Fibroblast of skin of right quadriceps (primary cell): ENCODE measurements at places on chromosomes 4 and X.

DNA sequence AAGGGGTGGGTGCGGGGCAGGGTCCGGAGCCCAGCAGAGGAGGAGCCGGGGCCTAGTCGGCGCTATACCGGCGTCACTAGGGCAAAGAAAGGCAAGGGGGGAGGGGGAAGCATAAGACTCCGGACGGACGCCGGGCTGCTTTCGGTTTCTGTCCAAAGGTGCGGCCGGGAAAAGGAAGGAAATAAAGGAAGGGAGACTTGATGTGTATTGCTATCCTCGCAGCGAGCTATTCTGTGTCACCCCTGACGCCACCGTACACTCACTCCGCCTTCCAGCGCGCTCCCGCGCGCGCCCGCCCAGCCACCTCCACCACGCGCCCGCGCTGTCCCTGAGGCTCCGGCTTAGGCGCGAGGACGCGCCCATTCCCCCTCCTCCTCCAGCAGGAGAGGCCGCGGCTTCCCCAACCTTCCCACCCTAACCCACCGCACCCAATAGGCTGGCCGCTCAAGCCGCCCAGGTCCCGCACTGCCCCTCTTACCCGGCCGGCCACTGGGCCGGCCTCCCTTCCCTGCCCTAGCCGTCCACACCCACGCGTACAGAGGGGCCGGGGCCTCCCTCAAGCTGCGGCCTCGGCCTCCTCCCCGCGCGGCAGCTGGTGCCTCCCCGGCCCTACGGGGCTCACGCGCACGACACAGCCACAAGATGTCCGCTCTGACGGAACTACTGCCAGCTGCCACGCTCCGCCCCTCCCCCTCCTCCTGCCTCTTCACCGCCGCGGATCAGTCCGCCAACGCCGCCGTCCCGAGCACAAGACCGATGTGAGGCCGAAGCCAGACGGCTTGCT, at the start of gene UBE2D3:
TSS of gene UBE2D3 (minus strand) at position 662 of the 784 bp plus-strand sequence. CDS start 1,043 bp downstream, outside the sequence.
- peak; percentile 97 for DNase-seq

DNA sequence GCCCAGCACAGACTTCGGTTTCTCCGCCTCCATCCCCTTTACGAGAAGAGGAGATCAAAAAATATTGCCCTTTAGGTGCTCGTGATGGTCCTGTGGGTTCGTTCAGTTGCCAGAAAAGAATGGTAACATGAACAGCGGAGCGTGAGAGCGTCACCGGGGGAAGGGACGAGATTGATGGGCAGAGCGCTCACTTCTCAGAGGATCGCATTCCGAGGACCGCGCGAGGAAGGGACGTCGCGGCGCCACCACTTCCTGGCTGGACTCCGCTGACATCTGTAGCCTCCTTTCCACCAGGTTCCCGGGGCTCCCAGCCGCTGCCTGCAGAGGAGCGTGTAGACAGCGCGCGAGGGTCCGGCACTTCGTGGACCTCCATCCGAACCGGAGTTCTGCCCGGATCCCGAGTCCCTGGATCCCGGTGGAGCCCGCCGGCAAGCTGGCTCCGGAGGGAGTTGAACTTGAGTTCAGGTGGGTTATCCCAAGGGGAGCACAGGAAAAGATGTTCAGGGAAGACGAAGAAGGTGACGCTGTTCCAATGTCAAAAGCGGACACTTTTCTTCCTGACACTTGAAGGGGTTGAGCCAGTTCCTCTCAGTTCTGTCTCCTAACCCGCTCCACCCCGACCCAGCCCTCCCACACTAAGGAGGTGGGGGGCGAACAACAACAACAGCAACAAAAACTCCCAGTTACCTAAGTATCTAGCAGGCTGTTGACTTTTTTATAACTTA, 484 bp downstream of the GALNTL6 start:
- DNase-seq = peak; percentile 41

- no peak for DNase-seq
These were observed 493.4 kb downstream of the IQCM start for GRCh38 chr4:149322203-149322602.

- no peak for DNase-seq
These were observed 555.1 kb upstream of the FRG1 start for GRCh38 chr4:189385579-189385978.

DNA sequence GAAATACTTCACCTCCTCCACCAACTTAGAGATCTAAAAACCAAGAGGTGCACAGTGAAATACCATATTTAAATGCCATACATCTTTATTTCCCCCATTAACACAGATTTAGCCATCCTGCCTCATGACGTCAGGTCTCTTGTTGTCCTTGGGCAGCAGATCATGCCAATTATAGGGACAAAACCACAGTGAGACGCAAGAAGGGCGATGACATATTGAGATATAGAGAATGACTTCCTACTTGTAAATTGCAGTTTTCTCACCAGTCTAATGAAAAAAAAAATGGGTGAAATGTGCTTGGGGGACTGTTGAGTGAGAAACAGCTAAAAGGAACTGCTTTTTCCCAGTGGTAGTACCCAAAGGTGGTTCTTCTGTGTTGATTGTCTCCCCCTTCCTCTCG, 24.3 kb downstream of the RS1 start:
- DNase-seq = no peak

DNA sequence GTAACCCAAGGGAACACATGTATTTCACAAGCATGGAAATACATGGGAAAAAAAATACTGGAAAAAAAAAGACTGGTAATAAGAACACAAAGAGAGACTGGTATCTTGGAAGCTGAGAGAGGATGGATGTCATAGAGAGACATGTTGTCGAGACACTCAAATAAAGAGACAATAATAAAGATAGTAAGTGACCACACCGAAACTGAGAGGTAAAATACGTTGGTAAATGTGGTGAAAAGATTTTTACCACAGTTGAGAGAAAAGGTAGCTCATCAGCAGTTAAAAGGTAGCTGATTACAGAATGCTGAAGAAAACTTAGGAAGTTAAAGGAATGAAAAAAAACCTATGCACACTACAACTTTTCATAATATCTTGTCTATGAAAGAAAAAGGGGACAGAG, 81.1 kb downstream of the ARAP2 start:
- no peak for DNase-seq

GRCh38 chrX:126177133-126177840, 11.2 kb upstream of the DCAF12L2 start:
- DNase-seq = no peak

DNA sequence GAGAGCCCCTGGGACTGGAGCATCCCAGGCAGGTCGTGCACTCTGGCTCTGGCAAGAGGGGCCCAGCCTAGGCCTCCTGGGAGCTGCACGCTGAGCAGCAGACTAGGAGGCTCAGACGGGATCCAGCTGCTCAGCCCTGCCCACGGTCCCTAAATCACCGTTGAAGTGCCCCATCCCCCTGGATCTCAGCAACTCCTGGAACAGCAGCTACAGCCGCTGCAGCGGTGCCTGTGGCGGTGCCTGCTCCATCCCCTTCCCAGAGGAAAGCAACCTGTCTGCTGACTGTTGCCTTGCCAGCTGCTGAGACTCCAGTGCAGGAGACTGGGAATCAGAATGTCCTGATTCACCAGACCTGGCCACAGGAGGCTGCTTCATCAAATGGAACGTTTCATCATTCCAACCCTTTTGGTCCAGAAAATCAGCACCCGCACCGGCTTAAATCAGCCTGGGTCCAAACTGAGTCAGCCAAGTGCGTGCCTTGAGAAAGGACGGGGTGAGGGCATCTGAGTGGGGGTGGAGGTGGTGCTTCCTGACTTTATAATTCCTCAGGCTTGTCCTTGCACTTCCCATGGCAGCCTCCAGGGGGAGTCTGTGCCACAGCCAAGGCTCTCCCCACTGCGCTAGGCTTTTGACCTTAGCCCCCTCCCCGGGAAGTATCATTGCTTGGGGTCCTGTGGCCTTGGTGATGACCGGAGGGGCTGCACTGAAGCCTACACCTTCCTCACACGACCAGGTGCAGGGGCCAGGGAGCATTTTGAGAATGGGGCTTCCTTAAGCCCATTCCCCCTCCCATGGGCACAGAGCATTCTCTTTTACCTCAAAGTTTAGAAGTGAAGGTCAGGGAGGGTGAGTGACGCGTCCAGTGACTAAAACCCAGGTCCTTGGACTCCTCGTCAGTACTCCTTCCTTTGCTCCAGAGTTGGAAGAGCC, 6.5 kb downstream of the ZNF185 start:
- peak; percentile 61 for DNase-seq

- DNase-seq = no peak
These were observed 292.0 kb downstream of the DTHD1 start for GRCh38 chr4:36573441-36573840.

DNA sequence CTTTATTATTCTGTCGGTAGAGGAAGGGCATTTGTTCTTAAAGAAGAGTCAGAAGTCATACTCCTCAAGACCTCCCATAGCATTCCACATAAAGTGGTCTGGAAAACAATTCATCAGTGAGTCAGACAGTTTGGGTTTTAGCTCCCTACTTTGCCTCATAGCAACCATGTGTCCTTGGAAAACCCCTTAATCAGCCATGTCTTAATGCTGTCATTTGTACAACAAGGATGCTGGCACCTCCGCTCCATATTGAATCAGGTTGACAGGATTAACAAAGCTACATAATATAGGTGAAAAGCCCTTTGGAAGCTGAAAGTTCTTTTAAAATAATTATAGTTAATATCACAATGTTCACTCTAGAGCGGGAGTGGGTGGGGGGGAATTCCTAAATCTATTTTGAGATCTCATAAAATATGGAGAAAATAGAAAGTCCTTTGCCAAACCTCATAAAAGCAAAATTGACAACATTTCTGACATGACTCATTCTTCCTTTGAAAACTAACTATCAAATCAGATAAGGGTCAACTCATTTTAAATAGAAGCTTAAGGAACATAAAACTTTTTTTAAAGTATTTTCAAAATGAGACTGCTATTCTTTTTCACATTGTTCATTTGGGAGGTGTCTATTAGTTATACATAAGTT, 37.3 kb upstream of the GUCY1A1 start:
- DNase-seq = peak; percentile 82

DNA sequence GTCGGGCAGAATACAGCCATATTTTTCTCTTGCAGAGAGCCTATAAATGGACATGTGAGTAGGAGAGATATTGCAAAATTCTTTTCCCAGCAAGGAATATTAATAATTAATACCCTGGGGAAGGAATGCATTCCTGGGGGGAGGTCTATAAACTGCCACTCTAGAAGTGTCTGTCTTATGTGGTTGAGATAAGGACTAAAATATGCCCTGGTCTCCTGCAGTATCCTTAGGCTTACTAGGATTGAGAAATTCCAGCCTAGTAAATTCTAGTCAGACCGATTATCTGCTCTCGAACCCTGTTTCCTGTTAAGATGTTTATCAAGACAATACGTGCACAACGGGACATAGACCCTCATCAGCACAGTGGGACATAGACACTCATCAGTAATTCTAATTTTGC, 872.6 kb downstream of the FSTL5 start:
- DNase-seq = no peak

GRCh38 chr4:95850161-95850560, 10.3 kb downstream of the PDHA2 start:
- no peak for DNase-seq

DNA sequence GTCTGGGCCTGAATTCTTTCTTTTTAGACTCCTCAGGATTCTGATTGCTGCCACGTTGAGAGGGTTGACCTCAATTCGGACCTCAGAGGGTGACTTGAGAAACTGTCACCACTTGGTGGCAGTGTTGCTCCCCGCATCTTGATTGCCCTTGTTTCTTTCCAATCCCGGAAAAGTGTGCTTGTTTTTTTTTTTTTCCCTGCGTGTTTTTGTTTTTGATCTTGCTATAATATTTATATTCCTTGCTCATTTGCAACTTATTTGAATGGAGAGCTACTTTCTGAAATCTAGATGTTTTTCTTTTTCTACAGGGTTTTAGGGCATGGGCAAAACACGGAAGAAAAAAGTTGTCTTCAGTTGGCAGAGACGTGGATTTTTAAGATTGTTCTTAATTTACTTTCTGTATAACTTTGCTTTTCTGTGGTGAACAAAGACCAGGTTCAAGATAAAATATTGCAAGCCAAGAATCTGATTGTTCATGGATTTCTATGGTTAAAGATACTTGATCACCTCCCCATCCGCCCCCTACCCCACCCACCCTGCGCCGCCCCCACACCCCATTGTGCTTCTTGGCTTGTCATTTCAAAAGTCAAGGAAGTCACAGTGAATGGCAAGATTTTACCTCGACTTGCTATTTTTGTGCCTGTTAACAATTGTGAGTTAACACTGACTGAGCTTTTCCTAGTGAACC, 102.0 kb downstream of the PTTG2 start:
- DNase-seq = peak; percentile 76

DNA sequence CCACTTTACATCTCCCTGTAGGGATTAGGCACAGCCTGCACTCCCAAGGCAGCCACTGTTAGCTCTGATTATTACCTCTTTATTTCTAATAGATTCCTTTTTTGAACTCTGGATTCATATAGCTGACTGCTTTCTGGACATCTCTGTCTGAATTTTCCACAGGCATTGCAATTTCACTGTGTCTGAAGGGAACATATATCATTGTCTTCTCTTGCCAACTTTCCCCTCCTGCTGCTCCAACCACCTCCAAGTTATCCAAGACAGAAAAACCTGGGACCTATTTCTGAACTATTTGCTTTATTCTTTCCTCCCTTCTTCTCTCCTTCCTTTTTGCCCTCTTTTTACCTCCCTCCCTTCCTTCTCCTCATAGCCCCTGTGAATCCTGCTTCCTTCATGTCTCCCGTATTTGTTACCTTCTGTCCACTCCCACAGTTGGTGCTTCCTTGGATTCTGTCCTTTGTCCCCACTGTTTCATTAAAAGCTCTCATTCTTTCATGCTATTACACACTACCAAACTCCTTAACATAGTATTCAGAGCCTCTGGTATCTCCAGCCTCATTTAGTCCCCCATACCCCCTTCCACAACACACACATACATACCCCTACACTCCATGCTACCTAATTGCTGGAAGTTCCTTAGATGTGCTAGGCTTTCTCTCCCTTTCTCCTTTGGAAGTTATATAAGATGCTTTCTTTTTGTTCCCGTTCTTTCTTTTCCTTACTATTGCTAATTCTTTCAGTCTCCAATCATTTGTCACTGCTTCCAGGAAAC, 34.7 kb downstream of the FGF2 start:
- DNase-seq = no peak

DNA sequence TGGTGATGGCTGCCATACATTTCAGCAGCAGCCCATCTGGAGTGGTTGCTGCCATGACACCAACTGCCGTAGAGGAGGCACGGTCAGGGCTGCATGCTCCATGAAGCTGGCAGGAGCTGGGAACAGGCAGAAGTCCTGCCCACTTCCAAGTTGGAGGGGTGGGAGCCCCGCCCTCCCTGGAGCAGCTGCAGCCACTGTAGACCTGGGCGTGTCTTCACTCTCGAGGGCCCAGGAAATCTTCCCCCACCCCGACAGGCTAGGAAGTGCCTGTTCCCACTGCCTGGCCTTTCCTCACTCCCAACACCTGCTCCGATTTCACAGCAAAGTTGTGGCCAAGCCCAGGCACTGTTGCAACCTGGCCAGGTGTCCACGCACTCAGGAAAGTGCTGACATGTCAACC, 42.3 kb downstream of the NALF2 start:
- no peak for DNase-seq

- no peak for DNase-seq
These were observed 332.6 kb downstream of the FGF13 start for GRCh38 chrX:138378876-138379275.

GRCh38 chrX:44871114-44871645, 1.8 kb upstream of the KDM6A start:
- no peak for DNase-seq

GRCh38 chrX:34900691-34901090, 41.9 kb upstream of the FAM47B start:
- DNase-seq = peak; percentile 10
